GM13976 (cell line): ENCODE measurements at places on chromosomes 6 and 20.

- no peak for DNase-seq
Observed at GRCh38 chr20:32559753-32560380, 25.3 kb downstream of the NOL4L start.

DNA sequence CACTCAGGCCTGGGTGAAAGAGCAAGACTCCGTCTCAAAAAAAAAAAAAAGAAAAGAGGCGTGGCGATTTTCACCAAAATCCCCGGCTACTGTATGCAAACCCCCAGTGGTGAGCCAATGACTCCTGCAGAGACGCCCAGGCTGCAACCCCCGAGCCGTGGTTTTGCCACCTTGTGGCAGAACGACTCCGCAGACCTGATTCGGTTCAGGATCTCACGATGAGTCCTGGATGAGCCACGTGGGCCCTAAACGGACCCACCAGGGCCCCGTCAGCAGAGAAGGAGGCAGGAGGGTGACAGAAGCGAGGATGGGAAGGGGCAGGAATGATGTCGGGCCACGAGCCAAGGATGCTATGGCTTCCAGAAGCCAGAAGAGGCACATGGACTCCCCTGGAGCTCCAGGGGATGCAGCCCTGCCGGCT lies 42.5 kb downstream of the SLC2A4RG start:
- DNase-seq = no peak

DNA sequence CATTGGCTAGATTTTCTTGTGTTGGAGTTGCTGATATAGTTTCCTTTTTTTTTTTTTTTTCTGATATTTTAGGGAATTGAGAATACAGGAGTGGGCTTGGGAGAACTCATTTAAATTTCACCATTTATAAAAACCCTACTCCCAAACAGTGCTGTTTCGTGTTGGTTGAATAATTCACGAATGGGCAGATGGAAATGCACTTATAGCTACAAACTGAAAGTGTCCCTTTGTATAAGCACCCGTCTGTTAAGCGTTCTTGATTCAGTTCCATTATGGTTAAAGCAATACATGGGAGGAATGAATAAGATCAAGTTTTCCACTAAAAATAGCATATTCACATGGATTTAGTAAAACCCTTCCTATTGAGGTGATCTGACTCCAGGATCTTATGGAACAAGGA lies 122.2 kb upstream of the ARG1 start:
- no peak for DNase-seq

- DNase-seq = no peak
Observed at GRCh38 chr6:36745283-36745682, 47.7 kb downstream of the RAB44 start.

- peak; percentile 30 for DNase-seq
Observed at GRCh38 chr20:45254383-45255262, at the start of gene SLPI. Gene SLPI, minus strand, starts transcription at chr20:45254564. Its CDS starts 21 bp downstream, at chr20:45254543.

DNA sequence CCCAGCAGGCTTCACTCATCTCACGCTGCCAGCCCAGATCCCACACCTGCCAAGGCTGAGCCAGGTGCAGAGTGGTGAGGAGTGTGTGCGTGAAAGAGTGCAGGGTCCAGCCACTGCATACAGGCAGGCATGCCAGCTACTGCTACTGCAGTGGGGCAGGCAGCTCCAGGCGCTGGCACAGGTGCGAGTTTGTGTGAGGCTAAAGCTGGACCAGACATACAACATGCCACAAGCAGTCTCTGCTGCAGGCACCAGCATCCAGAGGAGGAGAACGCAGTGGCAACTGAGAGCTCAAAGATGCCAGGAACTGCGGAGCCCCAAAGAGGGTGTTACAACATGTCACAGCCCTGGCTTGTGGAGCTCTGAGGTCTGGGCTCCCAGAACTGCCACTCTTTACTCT lies 149.8 kb downstream of the EYS start:
- DNase-seq = no peak

GRCh38 chr20:41169162-41169690 lies 31.9 kb downstream of the PLCG1 start:
- DNase-seq = no peak

- no peak for DNase-seq
Observed at GRCh38 chr6:139013185-139013800, 15.3 kb upstream of the ABRACL start.

GRCh38 chr20:2892376-2892775 lies 19.1 kb downstream of the PTPRA start:
- no peak for DNase-seq

DNA sequence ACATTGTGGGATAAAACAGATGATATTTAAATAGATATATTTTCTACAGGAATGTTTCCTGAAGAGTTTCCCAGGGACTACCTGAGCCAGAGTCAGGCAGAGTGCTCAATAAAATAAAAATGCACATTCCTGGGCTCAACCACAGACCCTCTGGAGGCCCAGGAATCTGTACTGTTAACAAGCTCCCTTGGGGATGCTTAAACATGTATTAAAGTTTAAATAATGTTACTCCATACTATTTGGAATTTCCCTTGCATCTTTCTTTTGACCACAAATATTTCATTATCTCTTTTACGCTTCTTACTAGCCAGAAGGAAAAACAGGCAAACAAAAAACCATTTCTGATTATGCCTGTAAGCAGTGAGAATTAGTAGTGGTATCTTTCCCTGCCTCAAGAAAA lies 42.3 kb downstream of the GPR63 start:
- DNase-seq = no peak

DNA sequence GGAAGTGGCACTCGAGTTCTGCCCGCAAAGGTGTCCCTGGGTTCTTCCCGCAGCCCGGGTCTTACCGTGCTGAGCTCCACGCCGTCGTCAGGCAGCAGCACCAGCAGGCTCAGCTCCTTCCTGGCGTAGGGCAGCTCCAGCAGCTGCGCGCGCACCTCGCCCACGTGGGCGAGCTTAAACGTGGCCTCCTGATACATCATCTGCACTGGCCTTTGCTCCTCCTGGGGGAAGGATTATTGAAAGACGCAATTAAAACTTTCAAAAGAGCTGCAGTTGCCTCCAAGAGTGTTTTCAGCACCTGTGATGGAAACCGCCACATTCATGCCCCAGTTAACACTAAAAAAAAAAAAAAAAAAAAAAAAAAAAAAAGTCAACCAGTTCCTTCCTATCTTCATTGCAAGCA lies 11.3 kb downstream of the SERPINB9 start:
- DNase-seq = peak; percentile 74

DNA sequence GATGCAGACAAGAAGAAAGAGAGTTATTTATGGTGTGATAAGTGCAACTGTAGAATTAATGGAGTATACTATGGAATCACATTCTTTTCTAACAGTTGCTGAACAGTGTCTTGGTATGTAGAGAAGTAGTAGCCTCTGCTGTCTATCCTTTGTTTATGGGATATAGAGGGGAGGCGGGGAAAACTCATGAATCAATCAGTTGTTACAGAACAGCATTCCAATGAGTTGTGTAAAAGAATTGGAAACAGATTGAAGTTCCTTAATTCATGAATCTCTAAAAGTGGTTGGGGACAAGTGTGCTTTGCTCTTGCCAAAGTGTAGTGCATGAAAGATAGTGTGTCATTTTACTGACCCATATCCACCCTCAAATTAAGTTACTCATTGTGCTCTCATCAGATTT lies 77.7 kb downstream of the FLRT3 start:
- DNase-seq = no peak

- no peak for DNase-seq
Observed at GRCh38 chr6:110170081-110170480, 9.4 kb downstream of the WASF1 start.
